CD4-positive, alpha-beta T cell treated with Interleukin-17A for 4 hours (primary cell): ENCODE measurements at places on chromosomes 5 and 9.
A peak's percentile ranks its signal among the peaks of the same experiment; 100 is the strongest.

DNA sequence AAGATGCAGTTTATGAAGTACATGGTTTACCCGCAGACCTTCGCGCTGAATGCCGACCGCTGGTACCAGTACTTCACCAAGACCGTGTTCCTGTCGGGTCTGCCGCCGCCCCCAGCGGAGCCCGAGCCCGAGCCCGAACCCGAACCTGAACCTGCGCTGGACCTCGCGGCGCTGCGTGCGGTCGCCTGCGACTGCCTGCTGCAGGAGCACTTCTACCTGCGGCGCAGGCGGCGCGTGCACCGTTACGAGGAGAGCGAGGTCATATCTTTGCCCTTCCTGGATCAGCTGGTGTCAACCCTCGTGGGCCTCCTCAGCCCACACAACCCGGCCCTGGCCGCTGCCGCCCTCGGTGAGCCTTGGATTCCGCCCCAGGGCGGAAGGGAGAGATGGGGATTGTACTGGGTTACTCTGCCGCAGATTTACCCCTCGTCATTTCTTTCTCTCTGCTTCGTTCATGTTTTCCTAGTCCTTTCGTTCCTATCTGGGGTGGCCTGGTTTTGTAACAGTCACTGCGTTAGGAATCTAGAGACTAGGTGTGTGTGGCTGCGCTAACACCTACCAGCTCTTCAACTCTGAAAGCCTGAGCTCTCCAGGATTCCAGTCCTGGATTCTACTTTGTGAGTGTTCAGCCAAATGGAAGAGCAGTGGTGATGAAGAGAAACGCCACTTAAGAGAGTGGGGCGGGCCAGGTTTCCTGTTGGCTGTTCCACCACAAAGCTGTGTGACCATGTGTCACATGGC lies 638 bp downstream of the MRPS30 start:
- peak; percentile 52 for DNase-seq

- no peak for DNase-seq
These were observed 128.9 kb downstream of the LRRC70 start for GRCh38 chr5:62707563-62707962.

GRCh38 chr9:14231196-14231990 lies 82.5 kb downstream of the NFIB start:
- no peak for DNase-seq

- DNase-seq = no peak
These were observed 1.0 kb upstream of the NIM1K start for GRCh38 chr5:43190755-43191603.

GRCh38 chr9:133961226-133962165 lies 30.6 kb downstream of the VAV2 start:
- DNase-seq = no peak

GRCh38 chr5:111070272-111071134 lies 1.0 kb upstream of the TSLP start:
- peak; percentile 7 for DNase-seq

GRCh38 chr5:40675396-40676133 lies 4.2 kb upstream of the PTGER4 start:
- DNase-seq = peak; percentile 15

- DNase-seq = no peak
These were observed 75.4 kb upstream of the GDNF start for GRCh38 chr5:37915097-37915736.

DNA sequence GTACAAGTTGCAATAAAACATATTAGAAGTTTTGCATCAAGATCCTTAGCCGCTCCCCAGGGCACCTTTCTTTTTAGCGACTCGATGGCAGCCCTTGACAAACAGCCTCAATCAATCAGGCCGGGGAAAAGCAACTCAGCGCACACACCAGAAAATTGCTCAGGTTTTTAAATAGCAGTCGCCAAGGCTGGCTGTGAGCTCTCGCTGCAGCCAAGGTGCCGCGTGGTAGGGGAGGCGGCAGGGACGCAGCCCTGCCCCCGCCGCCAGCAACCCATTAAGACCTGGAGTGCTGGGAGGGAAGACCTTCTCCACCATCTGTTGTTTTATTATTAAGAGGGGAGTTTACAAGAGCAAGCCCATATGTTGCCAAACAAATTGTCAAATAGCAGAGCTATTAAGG lies 22.6 kb downstream of the ASS1 start:
- no peak for DNase-seq

DNA sequence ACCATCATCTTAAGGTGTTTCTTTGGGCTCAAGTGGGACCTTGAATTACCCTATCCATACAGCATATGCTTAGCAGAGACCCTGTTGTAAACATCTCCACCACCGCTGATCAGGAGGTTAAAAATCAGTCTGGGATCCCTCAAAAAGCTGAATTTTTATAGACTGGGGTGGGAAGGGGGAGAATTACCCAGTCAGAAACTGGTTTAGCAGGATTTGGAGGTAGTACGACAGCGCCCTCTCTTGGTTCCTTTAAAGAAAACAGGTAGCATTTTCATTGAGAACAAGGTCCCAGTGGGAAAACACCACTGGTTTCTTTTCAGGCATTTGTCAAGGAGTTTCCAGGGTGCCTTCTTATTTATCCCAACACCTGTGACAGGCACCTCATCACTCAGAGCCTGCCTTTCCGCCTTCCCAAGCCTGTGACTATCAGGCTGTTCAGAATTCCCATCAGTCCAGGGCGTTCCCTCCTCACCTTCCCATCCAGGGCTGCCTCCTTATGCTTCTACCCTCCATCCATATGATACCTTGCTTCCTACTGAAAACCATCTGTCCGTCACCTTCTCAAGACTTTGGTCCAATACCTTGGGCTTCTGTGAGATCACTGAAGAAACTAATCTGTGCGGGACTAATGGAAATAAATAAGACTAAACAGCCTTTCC lies 203.8 kb upstream of the RAI14 start:
- DNase-seq = no peak

GRCh38 chr5:53080271-53080670 lies 29.3 kb downstream of the MOCS2 start:
- DNase-seq = no peak

DNA sequence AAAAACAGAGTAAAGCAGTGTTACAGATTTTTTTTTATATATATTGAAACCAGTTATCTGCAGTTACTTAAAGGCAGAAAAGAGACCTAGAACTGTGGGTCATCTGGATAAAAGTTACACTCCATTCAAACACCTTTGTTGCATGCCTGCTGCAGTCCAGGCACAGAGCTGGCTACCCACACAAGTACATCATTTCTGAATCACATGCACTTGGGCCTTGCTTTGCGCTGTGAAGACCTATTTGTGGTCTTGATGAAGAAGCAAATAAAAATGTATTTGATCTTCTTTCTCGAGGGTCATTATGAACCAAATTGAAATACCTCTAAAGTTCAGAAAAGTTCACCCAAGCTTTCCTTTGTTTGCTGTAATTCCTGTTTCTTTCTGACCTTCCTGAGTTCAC lies 503.0 kb upstream of the ZNF608 start:
- no peak for DNase-seq

GRCh38 chr5:179699616-179700237 lies 960 bp downstream of the CANX start:
- DNase-seq = no peak

DNA sequence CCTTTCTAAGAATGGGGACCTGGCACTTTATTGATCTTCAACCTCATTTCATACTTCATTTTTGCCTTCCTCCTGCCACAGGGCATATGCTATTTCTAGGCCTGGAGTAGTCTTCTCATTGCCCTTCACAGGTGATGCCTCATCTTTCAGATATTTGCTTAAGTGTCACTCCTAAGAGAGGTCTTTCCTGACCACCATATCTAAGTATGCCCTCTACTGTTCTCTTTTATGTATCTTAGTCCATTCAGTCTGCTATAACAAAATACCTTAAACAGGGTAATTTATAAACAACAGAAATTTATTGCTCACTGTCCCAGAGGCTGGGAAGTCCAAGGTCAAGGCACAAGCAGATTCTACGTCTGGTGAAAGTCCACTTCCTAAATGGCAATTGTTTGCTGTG lies 99.1 kb downstream of the ADAMTS6 start:
- DNase-seq = no peak

GRCh38 chr9:110745676-110746075 lies 77.1 kb downstream of the MUSK start:
- DNase-seq = no peak

DNA sequence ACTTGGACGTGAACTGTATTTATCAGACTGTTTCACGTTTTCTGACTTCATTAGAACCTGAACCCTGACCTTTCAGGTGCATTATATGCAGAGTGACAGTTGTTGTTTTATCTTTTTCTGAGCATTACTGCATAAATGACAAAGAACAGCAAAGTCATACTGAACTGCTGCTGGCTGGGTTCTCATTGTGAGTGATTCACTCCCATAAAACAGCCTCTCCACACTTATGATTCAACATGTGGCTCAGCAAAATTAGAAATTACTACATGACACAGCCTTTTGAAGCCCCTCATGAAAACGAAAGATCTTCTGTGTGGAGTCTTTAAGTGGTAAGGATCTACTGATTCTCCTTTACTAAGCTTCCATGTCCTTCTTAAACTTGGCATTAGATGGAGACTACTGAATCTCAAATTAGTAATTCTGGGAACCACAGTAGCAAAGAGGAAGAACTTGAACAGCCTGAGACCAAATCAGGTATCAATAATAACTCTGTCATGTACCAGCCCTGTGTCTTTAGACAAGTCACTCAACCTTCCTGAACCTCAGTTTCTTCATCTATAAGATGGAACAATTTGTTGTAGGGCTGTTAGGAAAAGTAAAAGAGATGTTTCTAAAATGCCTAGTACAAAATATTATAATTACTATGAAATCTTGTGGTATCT lies 172.3 kb upstream of the GNA14 start:
- DNase-seq = no peak

- DNase-seq = no peak
These were observed 34.2 kb upstream of the SUB1 start for GRCh38 chr5:32551194-32551593.

GRCh38 chr5:6193310-6193709 lies 185.0 kb downstream of the MED10 start:
- DNase-seq = no peak

- DNase-seq = no peak
These were observed 26.5 kb upstream of the ADRB2 start for GRCh38 chr5:148799737-148800527.

- no peak for DNase-seq
These were observed 509.4 kb upstream of the KLF4 start for GRCh38 chr9:107999011-107999410.

DNA sequence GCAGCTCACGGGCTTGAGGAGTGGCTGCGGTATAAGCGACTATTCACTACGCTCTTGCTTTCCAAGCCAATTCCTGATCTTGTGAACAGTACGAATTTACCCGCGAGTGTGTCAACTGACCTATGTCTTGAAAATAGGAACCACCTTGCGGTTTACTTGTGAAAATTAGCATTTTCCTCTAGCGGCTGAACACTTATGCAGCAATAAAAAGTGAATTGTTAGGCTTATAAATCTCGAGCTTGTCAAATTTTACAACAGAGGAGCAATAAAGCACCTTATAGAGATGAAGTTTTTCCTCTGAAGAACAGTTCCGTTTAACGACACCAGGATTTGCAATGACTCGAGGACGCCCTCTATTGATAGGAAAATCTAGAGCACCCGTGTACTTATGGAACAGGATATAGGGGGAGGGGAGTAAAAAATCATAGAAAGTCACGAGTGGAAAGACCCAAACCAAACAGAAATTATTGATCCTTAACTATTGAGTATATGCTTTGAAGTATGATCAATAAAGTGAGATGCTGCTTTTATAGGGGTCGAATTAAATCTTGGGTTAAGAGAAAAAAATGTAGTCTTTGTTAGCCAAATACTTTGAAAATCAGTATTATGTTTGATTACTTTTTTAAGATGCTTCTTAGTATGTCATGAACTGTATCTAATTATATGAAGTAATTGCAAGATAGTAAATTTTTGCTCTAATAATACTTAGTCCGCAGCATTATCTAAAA lies 1.9 kb upstream of the RGMB start:
- DNase-seq = peak; percentile 73

- DNase-seq = no peak
These were observed 7.4 kb upstream of the SHC3 start for GRCh38 chr9:89185980-89186379.

- DNase-seq = peak; percentile 61
These were observed 54.3 kb downstream of the EHMT1 start for GRCh38 chr9:137672907-137673791.

DNA sequence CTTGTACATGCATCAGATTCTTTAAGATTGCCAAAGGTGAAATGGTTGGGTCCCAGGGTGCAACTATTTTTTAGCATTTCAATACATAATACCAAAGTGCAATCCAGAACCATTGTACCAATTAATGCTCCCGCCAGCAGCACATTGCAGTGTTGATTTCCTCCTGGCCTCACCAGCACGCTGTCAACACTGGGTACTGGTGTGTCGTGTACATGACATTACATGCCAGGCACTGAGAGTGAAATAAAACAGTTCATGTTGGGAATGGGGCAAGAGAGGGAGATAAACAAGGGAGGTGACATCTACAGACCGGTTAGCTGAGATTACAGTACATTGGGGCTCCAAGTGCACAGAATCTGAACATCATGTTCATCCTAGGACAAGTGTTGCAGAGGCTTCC lies 37.8 kb downstream of the HMGCS1 start:
- DNase-seq = no peak

- DNase-seq = no peak
These were observed 132.1 kb downstream of the AP3B1 start for GRCh38 chr5:78162253-78162862.
